Neural cell (in vitro differentiated cells): ENCODE measurements at places on chromosomes 4 and X. TPM values are rescaled to one million over a fixed set of nuclear protein-coding genes. Genes with fewer than 3 reads are reported as not detected.

SASH3 gene
- polyA plus RNA-seq: not detected in 2 replicates

ZGRF1 gene
- polyA plus RNA-seq: 18.0 and 19.8 TPM in 2 replicates

OFD1 gene
- polyA plus RNA-seq: 30.9 and 35.1 TPM in 2 replicates

CXCL3 gene
- 1.1 TPM in 1 of 2 replicates, not detected in the other for polyA plus RNA-seq

F8A1 gene
- polyA plus RNA-seq: 1.8 and 2.1 TPM in 2 replicates

ARX gene
- 39.2 and 42.8 TPM in 2 replicates for polyA plus RNA-seq

CHRDL1 gene
- polyA plus RNA-seq: 2.0 and 3.3 TPM in 2 replicates

JCHAIN gene
- polyA plus RNA-seq: not detected in 2 replicates

SPARCL1 gene
- 0.89 TPM in 1 of 2 replicates, not detected in the other for polyA plus RNA-seq

TEX13D gene
- not detected in 2 replicates for polyA plus RNA-seq

OTC gene
- polyA plus RNA-seq: not detected in 2 replicates

TRIM61 gene
- not detected in 2 replicates for polyA plus RNA-seq

NUP62CL gene
- 1.9 and 3.4 TPM in 2 replicates for polyA plus RNA-seq

HAND2 gene
- polyA plus RNA-seq: not detected in 2 replicates

DNAAF6 gene
- polyA plus RNA-seq: not detected in 2 replicates

MAGEB4 gene
- not detected in 2 replicates for polyA plus RNA-seq

PCDH7 gene
- 12.6 and 15.3 TPM in 2 replicates for polyA plus RNA-seq

LGI2 gene
- polyA plus RNA-seq: 9.9 and 10.3 TPM in 2 replicates

GRIA3 gene
- polyA plus RNA-seq: 7.5 and 7.8 TPM in 2 replicates

IGSF1 gene
- 2.6 and 3.0 TPM in 2 replicates for polyA plus RNA-seq

CT47A7 gene
- polyA plus RNA-seq: not detected in 2 replicates

NAT8L gene
- polyA plus RNA-seq: 12.6 and 15.4 TPM in 2 replicates

PGM2 gene
- 8.5 and 9.3 TPM in 2 replicates for polyA plus RNA-seq

CXCL6 gene
- not detected in 2 replicates for polyA plus RNA-seq

TRIM75 gene
- polyA plus RNA-seq: not detected in 2 replicates

ZNF732 gene
- 0.26 TPM in 1 of 2 replicates, not detected in the other for polyA plus RNA-seq

C4orf54 gene
- 0.08 TPM in 1 of 2 replicates, not detected in the other for polyA plus RNA-seq

DGAT2L6 gene
- polyA plus RNA-seq: not detected in 2 replicates

ANKRD50 gene
- polyA plus RNA-seq: 17.0 and 18.6 TPM in 2 replicates

FOXR2 gene
- not detected in 2 replicates for polyA plus RNA-seq

MID1IP1 gene
- 8.2 and 11.1 TPM in 2 replicates for polyA plus RNA-seq

FSTL5 gene
- polyA plus RNA-seq: 6.5 and 6.8 TPM in 2 replicates

PCDH18 gene
- 0.09 and 0.80 TPM in 2 replicates for polyA plus RNA-seq

GIMD1 gene
- not detected in 2 replicates for polyA plus RNA-seq

MAGEB17 gene
- polyA plus RNA-seq: 0.17 TPM in 1 of 2 replicates, not detected in the other

PGAM4 gene
- not detected in 2 replicates for polyA plus RNA-seq

ETNPPL gene
- polyA plus RNA-seq: 0.45 TPM in 1 of 2 replicates, not detected in the other

NUDT10 gene
- polyA plus RNA-seq: 70.5 and 74.8 TPM in 2 replicates

HSFX2 gene
- 1.3 TPM in 1 of 2 replicates, not detected in the other for polyA plus RNA-seq

MAGEA2 gene
- polyA plus RNA-seq: 1.6 and 1.8 TPM in 2 replicates

USP27X gene
- polyA plus RNA-seq: 8.0 and 10.3 TPM in 2 replicates

TMEM164 gene
- 12.5 and 52.8 TPM in 2 replicates for polyA plus RNA-seq

TLR2 gene
- polyA plus RNA-seq: not detected in 2 replicates

SPANXD gene
- polyA plus RNA-seq: not detected in 2 replicates

HMX1 gene
- 0.89 and 1.1 TPM in 2 replicates for polyA plus RNA-seq

FAAH2 gene
- 6.5 and 9.3 TPM in 2 replicates for polyA plus RNA-seq

LARP7 gene
- polyA plus RNA-seq: 39.4 and 48.2 TPM in 2 replicates

TMEM156 gene
- polyA plus RNA-seq: not detected in 2 replicates

TFE3 gene
- polyA plus RNA-seq: 8.9 and 17.9 TPM in 2 replicates

GPR119 gene
- not detected in 2 replicates for polyA plus RNA-seq
